ENCODE measurements at places on chromosomes 16 and 17.

DNA sequence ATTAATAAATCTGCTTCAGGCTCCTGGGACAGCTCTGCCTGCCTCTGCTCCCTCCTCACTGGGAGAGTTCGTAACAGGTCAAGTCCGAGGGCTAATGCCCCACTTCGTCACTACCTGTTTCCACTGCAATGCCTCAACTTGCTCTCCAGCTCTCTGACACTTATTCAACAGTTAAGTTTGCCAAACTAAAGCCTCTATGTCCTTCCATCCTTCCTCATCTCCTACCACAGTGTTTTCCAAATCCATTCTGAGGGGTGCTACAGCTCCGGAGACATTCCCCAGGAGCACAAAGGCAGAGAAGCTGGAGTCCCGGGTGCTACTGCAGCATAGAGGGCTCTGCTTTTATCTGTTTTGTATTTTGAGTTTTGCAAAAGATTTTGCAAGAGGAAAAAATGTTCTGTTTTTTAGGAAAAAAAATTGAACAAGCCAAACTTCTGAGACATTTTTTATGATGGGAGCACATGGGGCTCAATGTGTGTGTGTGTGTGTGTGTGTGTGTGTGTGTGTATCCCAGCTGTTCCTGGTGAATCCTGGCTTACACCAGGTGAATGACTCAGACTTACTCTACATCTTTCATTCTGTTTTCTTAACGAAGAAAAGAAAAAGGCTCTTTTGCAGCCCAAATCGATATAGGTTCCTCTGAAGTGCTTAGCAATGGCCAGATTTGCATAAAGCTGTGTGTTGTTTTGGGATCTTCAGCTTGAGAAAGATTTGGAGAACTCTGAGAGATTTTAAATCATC is 46.1 kb upstream of the MYOCD start:
- no peak for DNase-seq

DNA sequence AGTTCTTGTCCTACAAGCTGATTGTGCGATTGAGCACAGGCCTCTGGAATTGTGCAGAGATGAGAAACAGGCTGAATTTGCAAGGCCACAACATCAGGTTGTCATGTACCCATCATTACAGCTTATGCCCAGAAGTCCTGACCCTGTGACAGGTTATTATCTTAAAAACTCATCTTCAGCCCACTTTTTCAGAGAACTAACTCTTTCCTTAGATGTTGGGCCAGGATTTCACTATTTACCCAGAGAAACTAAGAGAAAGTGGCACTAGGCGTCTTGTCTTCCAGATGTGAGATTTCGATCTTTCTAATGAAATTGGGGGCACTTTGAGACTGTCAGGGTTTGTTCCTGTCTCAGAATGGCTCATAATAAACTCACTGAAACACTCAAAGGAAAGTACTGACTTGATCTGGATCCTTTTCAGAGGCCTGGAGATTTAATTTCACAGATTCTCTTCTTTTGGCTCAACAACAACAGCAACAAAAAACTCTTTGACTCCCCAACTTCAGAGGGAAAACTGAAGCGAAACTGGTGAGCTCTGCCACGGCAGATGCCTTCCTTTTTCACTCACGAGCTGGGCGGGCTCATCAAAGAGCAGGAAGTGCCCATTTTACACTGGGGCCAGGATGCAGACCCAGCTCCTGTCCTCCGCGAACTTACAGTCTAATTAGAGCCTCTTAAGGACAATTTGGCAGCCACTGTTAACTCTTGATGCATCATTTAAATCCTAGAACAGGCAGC is 17.7 kb upstream of the SLC12A3 start:
- no peak for DNase-seq

- no peak for DNase-seq
Measured at GRCh38 chr17:78496311-78496710, 80.9 kb downstream of the DNAH17 start.

- DNase-seq = no peak
Measured at GRCh38 chr17:43769859-43770258, 8.9 kb downstream of the DUSP3 start.

DNA sequence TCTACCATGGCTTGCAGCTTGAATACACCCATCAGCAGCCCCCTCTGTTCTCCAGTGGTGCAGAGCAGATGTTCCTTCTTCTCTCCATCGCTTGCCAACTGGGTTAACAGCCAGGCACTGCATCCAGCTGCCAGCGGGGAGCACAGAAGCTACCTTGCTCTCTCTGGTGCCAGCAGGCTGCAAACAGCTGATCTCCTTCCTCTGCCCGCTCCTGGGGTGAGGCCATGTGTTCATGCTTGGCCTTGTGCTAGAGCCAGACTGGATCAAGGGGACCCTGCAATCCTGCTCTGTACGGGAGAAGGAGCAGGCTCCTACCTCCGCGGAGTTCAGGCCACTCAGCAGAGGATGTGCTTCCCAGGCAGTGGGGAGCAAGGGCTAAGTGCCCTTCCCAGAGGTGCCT is 24.1 kb upstream of the ENGASE start:
- DNase-seq = no peak

- DNase-seq = no peak
Measured at GRCh38 chr17:14910916-14911315, 354.2 kb downstream of the PMP22 start.

DNA sequence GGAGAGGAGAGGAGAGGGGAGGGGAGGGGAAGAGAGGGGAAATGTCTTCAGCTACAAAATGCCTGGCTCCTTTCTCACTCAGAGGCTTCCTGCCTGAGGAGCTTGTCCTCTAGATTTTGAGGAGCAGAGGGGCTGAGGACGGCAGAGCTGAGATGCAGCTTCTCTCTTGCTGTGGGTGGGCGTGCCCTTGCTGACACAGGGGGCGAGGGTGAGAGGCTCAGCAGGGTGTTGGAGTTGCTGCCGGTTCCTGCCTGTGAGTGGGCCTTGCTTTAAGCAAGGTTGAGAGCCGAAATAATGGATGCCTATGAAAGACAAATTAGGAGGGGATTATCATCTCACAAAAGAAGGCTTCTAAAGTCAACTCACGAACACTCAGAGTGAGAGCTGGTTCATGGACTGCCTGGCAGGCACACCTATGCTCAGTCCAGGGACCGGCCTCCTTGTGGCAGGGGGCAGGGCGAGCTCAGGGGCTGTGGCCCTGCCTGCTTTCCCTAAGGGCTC is 215.6 kb downstream of the MSI2 start:
- DNase-seq = peak; percentile 22

GRCh38 chr17:41975099-41976083 is 8.8 kb downstream of the CNP start:
- DNase-seq = no peak

GRCh38 chr16:88861359-88861758 is 4.4 kb downstream of the TRAPPC2L start:
- no peak for DNase-seq

- no peak for DNase-seq
Measured at GRCh38 chr17:50308666-50309065, 34.4 kb downstream of the TMEM92 start.

DNA sequence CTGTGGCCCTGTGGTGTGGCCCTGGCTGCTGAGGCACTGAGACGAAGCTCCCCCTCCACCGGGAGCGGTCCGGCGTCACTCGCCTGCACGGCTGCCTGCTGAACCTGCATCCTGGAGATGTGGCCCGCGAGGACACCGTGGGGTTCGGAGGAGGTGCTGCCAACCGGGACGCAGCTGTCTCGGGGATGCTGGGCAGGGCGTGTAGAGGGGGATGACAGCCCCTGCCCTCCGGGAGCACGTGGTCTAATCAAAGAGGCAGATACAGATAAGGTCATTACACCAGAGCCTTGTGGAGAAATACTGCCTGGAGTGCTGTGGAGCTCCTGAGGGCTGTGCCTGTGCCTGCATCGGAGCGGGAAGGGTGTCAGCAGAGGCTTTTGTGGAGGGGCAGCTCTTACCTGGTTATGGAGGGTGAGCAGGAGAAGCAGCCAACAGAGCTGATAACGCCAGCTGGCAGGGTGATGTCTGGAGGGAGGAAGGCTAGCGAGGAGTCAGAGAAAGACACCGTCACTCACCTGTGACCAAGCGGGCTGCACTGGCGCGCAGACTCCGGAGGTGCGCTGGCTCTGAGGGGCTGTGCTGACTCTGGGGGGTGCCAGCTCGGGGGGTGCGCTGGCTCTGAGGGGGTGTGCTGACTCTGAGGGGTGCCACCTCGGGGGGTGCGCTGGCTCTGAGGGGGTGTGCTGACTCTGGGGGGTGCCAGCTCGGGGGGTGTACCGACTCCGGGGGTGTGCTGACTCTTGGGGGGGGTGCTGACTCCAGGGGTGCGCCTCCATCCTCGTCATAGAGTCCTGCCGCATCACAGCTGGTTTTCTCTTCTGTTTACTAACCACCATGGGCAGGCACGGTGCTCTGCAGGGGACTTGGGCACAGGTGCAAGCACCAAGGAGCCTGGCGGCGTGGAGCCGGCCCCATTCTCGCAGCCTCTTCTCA is 104.7 kb upstream of the CHMP6 start:
- DNase-seq = no peak

DNA sequence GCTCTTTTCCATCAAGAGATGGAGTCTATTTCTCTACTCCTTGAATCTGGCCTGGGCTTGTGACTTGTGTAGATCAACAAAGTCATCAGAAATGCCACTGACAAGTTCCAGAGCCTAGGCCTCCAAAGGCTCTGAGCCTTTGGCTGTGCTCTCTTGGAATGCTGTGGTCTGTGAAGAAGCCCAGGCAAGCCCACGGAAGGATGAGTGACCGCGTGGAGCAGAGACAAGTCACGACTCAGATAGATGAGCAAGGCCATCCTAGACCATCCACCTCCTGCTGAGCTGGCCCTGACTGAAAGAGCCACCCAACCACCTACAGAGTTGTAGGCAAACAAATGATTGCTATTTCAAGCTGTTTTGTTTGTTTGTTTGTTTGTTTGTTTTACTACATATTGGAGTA is 11.6 kb upstream of the ICAM2 start:
- no peak for DNase-seq

GRCh38 chr17:37607637-37608331 is 1.4 kb downstream of the SYNRG start:
- DNase-seq = no peak

DNA sequence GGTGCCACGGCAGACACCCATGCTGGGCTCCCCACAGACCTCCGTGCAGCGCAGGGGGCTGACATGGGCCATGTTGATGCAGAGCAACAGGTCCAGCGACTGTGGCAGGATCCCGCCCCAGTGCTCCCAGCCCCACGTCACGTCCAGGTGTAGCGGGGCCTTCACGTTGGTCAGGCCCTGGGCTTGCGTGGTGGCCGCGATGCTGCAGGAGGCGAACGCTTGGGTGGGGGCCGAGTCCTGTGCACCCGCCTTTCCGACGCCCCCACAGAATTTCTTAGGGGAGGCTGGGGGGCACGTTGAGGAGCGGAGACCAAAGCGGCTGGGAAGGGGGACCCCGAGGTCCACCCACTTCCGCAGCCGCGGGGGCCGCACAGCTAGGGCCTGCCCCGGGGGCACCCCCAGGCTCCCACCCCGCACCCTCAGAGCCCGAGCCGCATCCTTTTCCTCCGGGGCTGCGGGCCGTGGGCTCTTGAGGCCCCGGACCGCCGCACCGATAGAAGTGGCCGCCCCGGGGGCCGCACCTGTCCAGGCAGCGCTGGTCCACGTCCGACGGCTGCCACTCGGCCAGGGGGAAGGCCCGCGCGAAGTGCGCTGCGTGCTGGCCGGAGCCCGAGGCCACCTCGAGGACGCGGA is 416 bp downstream of the METTL26 start:
- DNase-seq = no peak
